ENCODE measurements at places on chromosomes 13 and 19.
A peak's percentile ranks its signal among the peaks of the same experiment; 100 is the strongest.

GRCh38 chr13:98802559-98802958 lies 50.1 kb upstream of the SLC15A1 start:
- DNase-seq, result no peak

DNA sequence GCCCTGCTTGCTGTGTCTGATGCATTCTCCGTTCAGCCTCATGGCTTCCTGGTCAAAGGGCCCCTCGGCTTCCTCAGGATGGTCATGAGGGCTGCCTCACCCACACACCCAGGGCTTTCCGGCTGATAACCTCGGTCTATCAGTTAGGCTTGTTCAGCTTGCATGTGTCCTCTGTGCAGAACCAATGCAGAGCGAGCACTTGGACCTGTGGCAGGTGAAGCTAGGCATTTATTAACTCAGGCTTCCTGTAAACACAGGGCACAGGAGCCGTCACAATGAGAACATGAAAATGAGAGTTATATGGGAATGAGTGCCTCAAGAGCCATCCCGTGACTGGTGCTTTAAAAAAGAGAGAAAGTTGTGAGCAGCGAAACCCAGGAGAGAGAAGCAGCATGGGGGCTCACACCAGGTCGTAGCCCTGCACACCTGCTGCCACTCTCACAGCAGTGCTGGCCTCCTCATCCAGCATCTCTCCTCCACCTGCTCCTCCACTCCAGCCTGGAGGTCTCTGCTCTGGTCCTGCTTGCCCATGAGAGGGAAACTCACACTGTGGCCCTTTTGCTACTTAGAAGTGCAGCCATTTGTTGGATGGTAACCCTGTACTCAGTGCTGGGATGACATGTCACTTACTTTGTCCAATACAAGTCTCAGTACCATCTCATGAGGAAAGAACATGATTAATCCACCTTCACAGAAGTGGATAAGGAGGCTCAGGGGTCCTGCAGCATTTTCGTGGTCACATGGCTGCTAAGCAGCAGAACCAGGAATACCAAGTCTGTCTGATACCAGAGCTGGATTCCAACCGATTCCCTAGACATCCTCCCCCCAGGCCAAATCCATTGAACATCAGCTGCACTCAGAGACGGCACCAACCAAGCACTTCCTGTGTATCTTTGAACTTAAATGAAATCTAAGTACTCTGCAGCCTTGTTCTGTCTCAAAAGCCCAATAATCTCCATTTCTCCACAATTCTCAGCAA lies 50.5 kb upstream of the IRS2 start:
- DNase-seq, result no peak

DNA sequence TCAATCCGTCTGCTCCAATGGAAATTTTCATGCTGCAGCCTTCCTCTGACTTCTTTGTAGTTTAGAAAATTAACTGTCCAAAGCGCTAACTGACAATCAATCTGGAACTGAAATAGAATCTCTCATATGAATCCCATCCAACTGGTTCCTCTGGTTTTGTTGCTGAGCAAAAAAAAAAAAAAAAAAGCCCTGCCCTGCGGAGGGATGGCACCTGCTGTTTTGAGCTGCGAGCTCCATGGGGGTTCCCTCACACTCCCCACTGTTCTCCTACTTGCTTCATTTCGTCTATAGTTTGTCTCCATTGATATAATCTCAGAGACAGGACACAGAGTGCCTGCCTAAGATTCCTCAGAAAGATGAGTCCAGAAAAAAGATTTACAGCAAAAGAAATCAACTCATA lies 33.4 kb downstream of the FAAP24 start:
- no peak for DNase-seq

DNA sequence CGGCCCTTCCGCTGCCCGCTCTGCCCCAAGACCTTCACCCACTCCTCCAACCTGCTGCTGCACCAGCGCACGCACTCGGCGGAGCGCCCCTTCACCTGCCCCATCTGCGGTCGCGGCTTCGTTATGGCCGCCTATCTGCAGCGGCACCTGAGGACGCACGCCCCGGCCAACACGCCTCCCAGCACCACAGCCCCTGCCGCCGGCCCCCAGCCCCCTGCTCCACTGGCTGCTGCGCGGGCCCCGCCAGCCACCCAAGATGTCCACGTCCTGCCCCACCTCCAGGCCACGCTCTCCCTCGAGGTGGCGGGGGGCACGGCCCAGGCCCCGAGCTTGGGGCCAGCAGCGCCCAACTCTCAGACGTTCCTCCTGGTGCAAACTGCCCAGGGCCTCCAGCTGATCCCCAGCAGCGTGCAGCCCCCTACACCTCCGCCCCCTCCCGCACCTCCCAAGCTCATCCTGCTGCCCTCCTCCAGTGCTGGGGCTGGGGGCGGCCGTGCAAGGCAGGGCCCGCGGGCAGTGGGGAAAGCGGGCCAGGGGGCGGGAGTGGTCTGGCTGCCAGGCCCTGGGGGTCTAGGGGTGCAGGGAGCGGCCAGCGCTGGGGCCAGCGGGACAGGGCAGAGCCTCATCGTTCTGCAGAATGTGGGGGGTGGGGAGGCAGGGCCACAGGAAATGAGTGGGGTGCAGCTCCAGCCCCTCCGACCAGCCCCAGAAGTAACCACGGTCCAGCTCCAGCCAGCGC lies 1.9 kb upstream of the NAT14 start:
- DNase-seq, result no peak

- no peak for DNase-seq
Observed at GRCh38 chr13:32107474-32107873, 75.9 kb downstream of the FRY start.

DNA sequence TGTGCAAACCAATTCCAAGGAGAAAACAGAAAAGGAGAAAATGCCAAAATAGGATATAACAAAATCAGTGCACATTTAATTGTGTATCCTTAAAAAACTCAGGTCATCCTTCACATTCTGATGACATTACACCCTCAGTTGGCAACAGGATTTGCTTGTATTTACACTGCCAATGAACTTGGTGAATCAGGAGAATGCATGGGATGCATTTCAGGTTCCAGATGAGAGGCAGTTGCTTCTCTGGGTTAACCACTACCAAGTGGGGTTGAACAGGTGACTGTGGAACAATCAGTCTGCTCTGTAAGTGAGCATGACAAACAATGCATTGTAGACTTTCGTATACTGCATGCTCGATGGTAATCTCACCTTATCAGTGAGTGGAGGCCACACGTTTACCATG lies 79.1 kb downstream of the STARD13 start:
- no peak for DNase-seq

GRCh38 chr13:31538067-31539042 lies 201.0 kb upstream of the RXFP2 start:
- peak; percentile 55 for DNase-seq

DNA sequence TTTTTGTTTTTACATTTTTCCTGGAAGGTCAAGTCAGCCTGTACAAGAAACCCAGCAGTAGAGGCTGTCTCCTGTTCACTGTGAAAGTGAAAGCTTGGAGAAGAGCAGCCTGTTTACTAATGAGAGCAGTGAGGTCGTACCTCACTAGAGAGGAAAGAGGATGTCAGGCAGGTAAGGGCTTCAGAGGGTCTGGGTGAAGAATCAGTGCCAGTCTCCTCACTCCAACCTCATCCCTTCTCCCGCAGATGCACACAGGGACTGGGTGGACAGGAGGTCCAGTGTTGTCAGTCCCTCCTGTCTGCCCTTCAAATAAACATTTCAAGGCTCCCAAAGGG lies 462.5 kb downstream of the KLF5 start:
- no peak for DNase-seq

All from suppressor macrophage treated with lipopolysaccharide for 4 hours (primary cell).